Natural killer cell (primary cell): ENCODE measurements at places on chromosomes 2 and 18.

GRCh38 chr18:13136056-13136903, 82.3 kb upstream of the LDLRAD4 start:
- peak overlapping the region; percentile 83 for H3K27ac ChIP-seq
- peaks cover 21% of the 10 kb centered on the region for H3K4me1 ChIP-seq
- H3K4me3 ChIP-seq = peak overlapping the region; percentile 56
- no peaks in the 10 kb centered on the region for H3K27me3 ChIP-seq
- peak; percentile 80 for DNase-seq

GRCh38 chr18:12038082-12038638, 55.5 kb upstream of the ANKRD62 start:
- H3K4me3 ChIP-seq = no peak overlapping the region
- H3K36me3 ChIP-seq = no peaks in the 10 kb centered on the region
- no peak overlapping the region for H3K27ac ChIP-seq

DNA sequence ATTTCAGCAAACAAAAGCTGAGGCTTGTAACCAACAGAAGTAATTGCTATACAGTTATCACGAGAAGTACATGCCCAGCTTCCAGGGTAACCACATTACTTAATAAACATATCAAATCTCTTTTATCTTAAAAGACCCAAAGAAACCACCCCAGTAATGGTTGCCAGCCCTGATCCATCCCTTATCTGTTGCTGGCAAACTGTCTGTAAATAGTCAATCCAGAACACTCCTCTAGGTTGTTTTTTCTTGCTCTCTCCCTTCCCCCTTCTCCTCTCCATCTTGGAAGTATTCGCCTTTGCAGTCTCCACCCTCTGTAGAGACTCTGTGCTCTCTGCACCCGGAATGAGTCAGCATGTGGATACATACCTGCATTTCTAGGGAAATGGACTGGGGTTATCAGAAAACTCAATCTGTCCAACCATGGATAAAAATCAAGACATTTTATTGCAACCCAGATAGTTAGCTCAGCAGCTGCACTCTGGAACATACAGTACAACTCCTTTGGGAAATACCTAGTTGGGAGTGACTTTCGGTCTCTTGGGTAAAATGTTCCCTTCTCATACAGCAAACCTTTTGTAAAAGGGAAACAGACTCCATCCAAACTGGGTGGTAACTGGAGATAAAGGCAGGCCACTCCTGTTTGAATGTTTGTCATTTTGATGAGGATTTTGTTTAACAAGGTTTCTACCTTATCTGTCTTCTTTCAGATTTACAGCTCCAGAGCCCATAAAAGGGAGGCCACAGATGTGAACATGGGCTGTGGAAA, 123.5 kb upstream of the FOSL2 start:
- H3K27ac ChIP-seq = no peak overlapping the region
- DNase-seq = no peak
- no peaks in the 10 kb centered on the region for H3K27me3 ChIP-seq
- H3K36me3 ChIP-seq = no peaks in the 10 kb centered on the region
- no peak overlapping the region for H3K4me3 ChIP-seq
- H3K4me1 ChIP-seq = peaks cover 30% of the 10 kb centered on the region

DNA sequence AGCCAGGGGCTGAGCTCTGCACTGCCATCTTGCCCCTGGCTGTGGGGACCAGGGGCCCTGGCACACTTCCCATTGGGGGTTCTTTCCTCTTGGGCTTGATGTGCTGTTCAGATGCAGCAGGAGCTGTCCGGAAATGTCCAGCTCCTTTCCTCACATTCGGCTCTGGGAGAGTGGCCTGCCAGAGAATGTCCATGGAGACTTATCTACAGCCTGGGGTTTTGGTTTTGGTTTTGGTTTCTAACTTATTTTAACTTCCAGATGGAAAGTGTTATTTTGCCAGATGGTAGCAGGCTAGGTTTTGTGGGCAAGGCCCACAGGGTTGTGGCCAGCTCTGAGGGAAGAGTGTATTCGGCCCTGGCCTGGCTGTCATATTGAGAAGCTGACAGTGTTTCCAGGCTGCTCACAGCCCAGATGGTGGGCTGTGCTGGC, 177.3 kb downstream of the ANKRD30B start:
- H3K4me1 ChIP-seq = no peaks in the 10 kb centered on the region
- H3K27me3 ChIP-seq = no peaks in the 10 kb centered on the region
- DNase-seq = no peak

- peaks cover 3% of the 10 kb centered on the region for H3K36me3 ChIP-seq
- no peak overlapping the region for H3K27ac ChIP-seq
- no peaks in the 10 kb centered on the region for H3K27me3 ChIP-seq
- DNase-seq = no peak
- no peak overlapping the region for H3K4me3 ChIP-seq
These were observed 121.5 kb upstream of the LTBP1 start for GRCh38 chr2:32825291-32825712.

DNA sequence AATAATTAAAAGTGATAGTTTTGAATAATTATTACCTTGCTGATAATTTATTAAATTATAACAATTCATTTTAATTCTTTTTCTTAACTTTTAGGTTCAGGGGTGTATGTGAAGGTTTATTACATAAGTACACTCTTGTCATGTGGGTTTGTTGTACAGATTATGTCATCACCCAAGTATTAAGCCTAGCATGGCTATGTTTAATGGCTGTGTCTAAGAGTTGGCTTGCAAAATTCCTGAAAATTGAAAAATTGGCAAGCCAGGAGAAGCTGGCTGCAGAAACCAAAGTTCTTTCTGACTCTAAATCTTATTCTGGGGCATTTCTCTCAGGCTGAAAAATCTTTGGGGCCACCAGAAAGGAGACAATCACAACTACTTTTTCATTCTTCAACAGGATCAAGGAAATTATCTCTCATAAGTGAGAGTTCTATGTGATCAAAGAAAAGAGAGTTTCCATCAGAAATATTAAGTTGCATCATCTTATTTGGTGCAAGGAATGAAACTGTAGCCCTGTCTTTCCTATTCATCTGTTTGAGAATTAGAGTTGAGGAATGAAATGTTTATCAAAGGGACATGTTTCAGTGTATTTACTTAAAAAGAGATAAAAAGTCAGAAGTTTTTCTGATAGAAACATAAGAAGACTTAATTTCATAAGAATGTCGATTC, 412.1 kb upstream of the CDH2 start:
- H3K27ac ChIP-seq = no peak overlapping the region
- H3K27me3 ChIP-seq = no peaks in the 10 kb centered on the region
- H3K4me1 ChIP-seq = no peaks in the 10 kb centered on the region
- H3K36me3 ChIP-seq = no peaks in the 10 kb centered on the region
- DNase-seq = no peak
